ENCODE measurements at places on chromosomes 6 and 20.
A peak's percentile ranks its signal among the peaks of the same experiment; 100 is the strongest.

DNA sequence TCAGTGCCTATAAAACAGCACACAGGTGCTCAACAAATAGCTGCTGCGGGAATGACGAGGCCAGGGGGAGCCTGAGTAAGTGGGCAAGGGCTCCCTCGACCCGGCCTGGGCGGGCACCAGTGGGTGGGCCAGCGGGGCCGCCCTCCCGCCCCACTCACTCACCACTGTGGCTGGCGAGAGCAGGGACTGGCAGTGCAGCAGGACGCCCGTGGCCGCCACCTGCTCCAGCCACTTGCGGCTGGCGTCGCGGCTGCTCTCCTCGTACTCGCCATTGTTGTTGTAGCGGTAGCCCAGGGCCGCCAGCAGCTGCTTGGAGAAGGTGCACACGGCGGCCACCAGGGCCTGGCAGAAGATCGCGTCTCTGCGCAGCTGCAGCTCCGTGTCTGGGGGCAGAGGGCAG is 191.5 kb downstream of the PREX1 start:
- no peak for DNase-seq

DNA sequence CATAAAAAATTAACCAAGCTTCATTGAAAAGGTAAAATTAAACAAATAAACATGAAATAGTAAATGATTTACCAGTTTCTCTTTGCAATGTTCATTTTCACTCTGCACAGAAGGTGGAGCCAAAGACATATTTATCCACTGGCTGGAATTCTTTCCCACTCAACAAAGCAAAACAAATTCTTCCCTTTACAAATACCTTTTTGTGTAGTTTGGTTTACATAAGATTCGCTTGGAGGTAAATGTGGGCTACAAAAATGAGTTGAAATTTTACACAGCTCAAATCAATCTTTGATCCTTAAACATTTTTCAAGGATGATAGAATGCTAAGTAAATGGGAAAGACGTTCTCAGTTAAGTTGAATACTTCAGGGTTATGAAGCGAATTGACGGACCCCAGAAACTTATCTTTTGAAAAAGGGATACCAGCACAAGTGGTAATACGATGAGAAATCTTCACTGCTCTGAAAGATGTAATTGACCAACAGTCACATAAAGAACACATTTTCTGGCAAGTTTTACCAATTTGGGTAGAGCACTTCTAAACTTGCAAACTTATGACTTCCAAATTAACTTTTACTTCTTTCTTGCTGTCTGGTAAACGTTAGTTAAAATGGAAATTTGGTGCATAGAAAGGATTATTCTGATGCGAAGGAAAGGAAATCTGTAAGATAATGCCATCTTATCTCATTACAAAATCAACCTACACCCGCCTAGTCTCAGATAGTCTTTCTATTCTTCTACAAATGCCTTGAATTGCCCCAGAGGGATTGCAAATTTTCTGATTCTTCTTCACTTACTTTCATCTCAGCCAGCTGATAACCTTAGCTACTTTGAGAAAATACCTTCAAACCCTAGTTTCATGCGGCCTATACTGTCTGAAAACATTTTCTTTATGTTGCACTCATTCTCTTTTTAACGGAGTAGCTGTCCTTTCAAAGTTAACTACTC is 4.7 kb upstream of the GJA1 start:
- DNase-seq = peak; percentile 83

DNA sequence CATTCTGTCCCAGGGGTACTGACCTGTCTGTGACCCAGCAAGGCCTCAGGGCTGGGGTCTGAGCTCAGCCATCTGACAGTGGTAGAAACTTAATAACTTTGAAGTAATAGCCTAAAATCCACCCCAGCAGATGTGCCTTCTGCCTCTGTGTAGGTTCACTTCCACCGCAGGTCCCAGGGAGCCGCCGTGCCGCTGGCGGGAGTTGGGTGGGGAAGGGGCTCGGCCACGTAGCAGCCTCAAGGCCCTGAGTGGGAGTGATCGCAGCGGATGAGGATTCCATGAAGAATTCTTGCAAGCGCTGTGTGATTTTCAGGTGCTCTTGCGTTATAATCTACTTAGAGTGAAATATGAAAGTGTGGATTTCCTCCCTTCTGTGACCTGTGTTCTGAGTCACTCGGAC is 163.7 kb downstream of the DTNBP1 start:
- no peak for DNase-seq

DNA sequence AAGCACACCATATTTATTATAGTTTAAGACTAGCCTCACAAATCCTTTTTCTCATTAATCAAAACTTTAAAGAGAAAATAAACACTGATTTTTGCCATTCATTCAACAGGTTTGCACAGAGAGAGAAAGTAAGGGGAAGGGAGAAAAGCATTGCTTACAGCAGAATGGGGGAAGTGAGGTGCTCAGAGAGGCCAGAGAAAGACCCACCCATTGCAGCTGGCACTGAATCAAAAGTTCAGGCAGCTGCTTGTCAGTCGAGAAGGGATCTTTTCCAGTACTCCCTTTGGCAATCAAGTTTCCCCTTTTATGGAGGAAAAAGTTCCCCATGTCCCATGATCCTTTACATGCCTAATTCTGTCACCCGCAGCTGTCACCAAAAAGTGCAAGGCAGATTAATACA is 8.0 kb upstream of the CRISP2 start:
- DNase-seq = no peak

GRCh38 chr6:138430361-138431145 is 26.5 kb downstream of the HEBP2 start:
- DNase-seq = no peak

- no peak for DNase-seq
These were observed 387.0 kb downstream of the LAMA2 start for GRCh38 chr6:129269891-129270290.

- no peak for DNase-seq
These were observed 101.1 kb upstream of the PLCB4 start for GRCh38 chr20:8967641-8968245.

- DNase-seq = peak; percentile 35
These were observed 10.8 kb upstream of the AKAP7 start for GRCh38 chr6:131124336-131125071.

- peak; percentile 18 for DNase-seq
These were observed 209.4 kb upstream of the MCHR2 start for GRCh38 chr6:100203400-100203799.

DNA sequence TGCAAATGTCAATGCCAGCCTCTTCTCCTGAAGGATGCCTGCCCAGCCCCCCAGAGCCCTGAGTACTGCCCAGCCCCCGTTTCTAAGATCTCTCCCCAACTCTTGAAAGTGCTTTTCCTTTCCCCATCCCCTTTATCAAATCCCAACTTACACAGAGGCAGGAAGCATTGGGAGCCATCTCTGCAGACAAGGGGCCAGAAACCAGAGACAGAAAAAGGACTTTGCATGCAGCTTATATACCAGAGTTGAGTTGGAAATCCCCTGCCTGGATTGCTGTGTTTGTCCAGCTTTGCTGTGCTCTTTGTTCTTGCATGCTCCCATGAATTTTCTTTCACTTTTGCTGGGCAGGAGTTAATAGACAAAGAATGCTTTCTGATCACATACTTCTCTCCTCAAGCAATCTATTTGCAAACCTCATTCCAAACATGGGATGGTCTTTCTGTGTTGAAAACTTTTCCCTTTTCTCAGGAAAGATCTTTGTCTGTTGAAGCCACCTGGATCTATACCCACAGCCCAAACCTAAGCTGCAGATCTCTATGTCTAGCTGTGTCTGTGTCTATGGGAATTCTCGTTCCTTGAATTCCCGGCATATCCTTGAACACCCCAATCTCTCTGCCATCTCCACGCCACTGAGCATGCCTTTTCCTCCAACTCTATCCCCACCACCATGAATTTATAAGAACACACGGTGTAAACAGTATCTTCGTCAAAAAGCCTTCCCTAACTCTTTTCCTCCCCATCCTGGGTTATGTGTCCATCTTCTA is at the start of gene UBD:
Gene UBD (minus strand): TSS at position 209 of the 764 bp plus-strand sequence. CDS start 31 bp downstream, at position 178.
- no peak for DNase-seq

Data from umbilical cord (tissue), 2 donors.